ENCODE measurements at places on chromosomes 4 and X.

DNA sequence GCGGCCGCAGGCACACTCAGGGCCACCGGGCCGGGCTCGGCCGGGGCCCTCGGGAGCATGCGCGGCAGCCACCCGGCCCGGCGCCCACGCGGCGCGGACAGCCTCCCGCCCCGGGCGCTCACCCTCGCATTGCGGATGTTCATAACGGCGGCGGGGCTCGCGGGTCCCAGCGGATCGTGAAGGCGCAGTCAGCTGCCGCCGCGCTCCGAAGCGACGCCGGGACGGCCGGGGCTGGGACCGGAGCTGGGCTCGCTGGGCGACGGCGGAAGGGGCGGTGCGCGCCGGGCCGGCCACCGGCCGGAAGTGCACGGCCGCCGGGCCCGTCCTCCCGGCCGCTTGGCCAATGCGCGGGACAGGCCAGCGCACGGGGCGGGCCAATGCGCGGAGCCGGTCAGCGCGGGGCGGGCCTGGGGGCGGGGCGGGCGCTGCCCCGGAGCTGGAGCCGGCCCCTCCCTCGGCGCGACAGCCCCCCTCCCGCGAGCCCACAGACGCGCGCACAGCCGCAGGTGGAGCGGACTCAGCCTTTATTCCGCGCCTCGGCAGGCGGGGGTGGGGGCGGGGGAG is at the start of gene NAA10:
Gene NAA10 (minus strand): TSS at position 276 of the 564 bp plus-strand sequence. CDS start 133 bp downstream, at position 143.
- DNase-seq, result peak; percentile 73

GRCh38 chr4:97582890-97583289 is 560.4 kb downstream of the STPG2 start:
- no peak for DNase-seq

- DNase-seq, result no peak
Measured at GRCh38 chrX:24093746-24094145, 39.0 kb downstream of the EIF2S3 start.

GRCh38 chr4:166277853-166278252 is 404.8 kb downstream of the TLL1 start:
- DNase-seq, result no peak

- DNase-seq, result no peak
Measured at GRCh38 chr4:147509386-147509785, 28.5 kb downstream of the EDNRA start.

DNA sequence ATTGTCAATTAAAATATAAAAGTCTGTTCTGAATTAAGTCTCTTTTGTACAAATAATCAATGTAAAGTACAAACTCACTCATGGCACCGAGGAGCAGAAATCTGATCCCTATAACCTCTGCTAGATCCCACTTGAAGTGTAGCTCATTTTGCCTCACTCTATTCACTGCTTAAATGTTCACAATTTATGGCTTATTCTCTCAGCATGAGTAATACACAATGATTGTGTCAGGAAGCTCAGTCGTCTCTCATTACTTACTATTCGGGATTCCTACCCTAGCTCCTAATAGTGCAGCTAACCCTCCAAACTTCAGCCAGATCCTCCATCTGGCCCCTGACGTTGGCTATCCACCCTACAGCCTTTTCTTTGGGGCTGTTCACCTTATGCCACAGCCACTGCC is 4.7 kb upstream of the AMMECR1 start:
- no peak for DNase-seq

- DNase-seq, result no peak
Measured at GRCh38 chrX:40462795-40463194, 118.0 kb upstream of the ATP6AP2 start.

GRCh38 chr4:148067301-148067916 is 335.5 kb downstream of the ARHGAP10 start:
- DNase-seq, result no peak

- DNase-seq, result peak; percentile 17
Measured at GRCh38 chr4:54144661-54145171, 44.8 kb downstream of the GSX2 start.

- DNase-seq, result no peak
Measured at GRCh38 chrX:24513416-24513815, 48.3 kb downstream of the PDK3 start.

DNA sequence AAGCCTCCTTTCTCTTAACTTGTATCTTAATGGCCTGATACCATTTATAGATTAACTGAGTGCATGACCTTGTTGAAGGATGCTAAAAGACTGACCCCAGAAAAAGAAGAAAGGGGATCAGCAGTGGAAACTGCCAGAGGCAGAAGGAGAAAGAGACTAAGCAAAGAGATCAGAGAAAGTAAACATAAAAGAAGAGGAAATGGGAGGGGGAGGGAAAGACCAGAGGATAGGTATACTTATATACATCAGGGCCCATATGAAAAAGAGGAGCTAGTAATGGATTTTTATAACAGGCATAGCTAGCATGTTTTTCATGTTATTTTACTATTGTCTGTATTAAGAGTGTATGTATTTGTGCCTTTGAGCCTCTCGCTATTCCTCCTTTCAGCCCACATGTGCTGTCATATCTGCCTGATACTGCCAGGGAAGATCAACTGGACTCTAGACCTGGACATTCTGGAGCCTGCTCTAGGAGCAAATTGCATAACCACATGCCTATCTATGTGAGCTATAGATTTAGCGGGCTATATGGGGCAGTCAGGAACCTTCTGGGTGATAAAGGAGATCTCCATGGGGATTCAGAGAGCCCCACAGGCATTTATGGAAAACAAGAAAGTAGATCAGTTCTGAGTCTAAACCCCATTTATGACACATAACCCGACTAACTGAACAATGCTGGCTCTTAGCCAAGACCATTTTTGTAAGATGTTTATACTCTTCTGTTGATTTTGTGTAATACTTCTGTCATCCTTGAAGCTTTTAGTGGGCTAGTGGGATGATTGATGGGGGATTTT is 13.4 kb upstream of the SNX12 start:
- DNase-seq, result no peak

- no peak for DNase-seq
Measured at GRCh38 chr4:1659104-1660043, 24.7 kb downstream of the FAM53A start.

DNA sequence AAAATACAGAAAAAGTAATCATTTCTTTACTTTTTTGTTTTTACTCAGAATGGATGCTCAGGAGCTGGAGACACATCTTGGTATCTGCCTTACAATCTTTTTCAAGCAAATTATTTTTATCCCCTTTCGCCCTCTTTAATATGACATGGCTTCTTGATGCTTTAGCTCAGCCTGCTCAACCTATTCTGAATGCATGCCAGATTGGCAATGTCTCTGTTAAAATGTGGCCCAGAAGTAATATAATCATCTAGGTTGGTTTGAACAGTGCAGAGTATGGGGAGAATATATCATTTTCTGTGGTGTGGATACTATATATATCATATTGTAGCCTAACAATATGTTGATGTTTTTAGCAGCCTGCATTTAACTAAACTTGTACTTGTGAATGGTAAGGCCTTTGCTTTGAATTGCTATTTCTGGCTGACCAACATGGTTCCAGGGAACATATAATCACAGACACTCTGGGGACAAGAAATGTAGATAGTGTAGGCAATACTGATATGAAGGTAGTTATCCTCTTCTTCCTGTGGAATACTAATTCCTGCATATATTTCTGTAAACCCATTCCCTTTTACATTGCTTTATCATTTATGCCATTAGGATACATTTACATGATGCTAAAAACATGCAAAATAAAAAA is 282.7 kb downstream of the PPP3CA start:
- no peak for DNase-seq

- DNase-seq, result no peak
Measured at GRCh38 chr4:83266689-83267088, 17.9 kb downstream of the COQ2 start.

- peak; percentile 54 for DNase-seq
Measured at GRCh38 chr4:40577588-40578253, 51.9 kb downstream of the RBM47 start.

GRCh38 chr4:140793291-140793690 is 37.1 kb upstream of the TBC1D9 start:
- no peak for DNase-seq

DNA sequence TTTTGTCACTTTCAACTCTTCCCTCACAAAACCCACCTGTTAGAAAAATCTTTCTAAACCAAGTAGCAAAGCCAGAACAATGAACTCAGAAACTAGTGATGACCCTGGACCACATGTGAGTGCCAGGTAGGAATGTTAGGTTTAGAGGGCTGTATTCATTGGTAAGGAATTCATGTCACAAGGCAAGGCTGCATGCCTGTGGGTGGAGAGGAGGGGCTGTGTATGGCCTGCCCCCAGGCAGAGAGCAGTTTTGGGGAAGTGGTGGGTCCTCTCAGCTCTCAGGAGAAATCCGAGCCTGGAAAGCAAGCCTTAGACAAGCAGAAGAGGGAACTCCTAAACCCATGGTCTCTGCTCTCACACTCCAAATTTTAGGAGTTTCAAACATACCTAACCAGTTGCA is 2.4 kb downstream of the RNF175 start:
- DNase-seq, result no peak

- no peak for DNase-seq
Measured at GRCh38 chr4:105050896-105051295, 95.8 kb upstream of the TET2 start.

DNA sequence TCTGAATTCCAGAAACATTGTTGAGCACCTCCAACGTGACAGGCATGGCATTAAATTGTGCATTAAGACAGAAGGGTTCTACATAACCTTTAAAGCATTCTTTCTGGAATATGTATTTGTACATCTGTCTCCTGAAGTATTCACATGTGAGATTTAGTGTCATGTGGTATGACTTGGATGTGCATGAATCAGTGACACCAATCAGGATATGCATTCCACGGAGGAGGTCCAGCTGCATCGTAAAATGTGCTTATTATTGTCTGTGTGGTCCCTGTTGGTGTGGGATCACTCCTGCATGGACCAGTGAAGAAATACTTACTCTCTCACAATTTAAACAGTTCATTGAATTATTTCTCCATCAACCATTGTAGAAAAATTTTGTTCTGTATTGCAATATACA is 149.0 kb downstream of the MID1 start:
- DNase-seq, result no peak

Measured in large intestine (tissue), 12 donors.